Fibroblast of the conjunctiva (primary cell): ENCODE measurements at places on chromosomes 16 and 17.
A peak's percentile ranks its signal among the peaks of the same experiment; 100 is the strongest.

- peak; percentile 21 for DNase-seq
These were observed 194.7 kb upstream of the KIF2B start for GRCh38 chr17:53628011-53628410.

DNA sequence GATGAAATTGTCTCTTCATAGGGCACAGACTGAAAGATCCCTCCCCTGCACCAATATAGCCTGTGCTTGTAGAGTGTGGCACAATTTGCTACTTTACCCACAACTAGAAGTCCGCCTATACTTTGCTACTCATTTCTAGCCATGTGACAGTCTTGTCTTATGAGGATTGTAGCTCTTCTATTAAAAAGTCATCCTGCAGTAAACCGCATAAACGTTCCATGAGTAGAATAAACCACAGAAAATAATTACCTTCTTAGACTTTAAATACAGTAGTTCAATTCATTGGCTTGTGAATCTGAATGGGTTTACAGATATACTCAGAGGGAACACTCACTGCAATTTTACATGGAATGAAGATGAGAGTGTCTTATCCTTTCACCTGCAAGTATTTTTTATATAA, 4.4 kb downstream of the KRT27 start:
- no peak for DNase-seq

DNA sequence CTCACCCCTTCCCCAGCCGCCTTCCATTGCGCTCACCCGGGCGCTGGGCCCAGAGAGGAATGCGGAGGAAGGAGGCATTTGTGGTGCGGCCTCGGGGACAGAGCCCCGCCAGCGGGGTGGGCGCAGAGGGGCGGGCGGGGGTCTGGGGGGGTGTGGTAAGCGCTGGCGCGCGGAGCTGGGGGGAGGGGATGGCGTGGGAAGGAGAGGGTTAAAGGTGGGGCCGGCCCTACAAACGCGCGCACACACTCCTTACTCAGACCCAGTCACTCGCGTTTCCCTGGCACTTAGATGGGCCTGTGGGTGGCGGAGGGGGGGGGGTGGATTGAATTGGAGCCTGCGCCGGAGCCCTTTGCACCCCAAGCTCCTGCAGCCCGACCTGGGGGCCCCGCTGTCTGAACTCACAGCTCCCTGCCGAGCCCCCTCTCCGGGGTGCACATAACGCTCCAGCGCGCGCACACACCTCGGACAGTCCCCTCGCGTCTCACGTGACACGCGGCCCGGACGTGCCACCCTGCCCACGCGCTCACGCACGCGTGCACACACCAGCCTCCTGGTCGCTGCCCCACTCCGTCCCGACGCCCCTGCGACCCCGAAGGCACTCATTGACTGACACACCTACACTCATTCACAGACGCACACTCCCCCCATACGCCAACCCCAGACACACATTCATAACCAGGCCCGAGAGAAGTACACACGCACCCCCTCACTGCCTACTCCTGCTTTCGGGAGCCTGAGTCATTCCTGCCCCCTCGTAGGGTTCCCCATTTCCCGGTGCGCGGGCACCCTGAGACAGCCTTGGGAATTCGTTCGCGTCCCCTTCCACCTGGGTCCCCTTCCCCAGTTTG, 844 bp downstream of the TBKBP1 start:
- no peak for DNase-seq

DNA sequence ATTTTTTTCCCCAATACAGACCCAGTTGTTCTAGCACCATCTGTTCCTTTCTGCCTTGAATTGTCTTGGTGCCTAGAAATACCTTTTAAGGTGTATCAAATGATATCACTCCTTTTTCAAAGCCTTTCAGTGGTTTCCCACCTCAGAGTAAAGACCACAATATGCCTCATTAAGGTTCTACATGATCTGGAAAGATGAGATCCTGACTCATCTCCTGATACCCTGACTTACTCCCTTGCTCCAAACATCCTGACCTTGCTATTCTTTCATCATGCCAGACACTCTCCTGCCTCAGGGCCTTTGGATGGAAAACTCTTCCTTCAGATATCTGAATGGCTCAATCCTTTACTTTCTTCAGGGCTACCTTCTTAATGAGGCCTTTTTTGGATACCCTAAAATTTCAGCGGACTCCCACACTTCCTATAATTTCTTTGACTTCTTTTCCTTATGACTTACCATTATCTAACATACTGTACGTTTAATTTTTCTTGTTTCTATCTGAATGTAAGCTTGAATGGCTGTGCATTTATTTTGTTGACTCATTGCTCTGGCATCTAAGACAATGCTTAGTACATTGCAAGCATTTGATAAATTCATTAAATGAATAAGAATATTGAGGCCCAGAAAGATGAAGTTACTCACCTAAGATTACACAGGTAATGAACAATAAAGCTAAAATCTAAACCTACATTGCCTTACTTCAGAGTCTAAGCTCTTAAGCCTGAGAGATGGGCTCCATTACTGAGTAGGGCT, 19.2 kb downstream of the FLOT2 start:
- DNase-seq = no peak

GRCh38 chr17:40560592-40561293, 4.5 kb downstream of the CCR7 start:
- no peak for DNase-seq

DNA sequence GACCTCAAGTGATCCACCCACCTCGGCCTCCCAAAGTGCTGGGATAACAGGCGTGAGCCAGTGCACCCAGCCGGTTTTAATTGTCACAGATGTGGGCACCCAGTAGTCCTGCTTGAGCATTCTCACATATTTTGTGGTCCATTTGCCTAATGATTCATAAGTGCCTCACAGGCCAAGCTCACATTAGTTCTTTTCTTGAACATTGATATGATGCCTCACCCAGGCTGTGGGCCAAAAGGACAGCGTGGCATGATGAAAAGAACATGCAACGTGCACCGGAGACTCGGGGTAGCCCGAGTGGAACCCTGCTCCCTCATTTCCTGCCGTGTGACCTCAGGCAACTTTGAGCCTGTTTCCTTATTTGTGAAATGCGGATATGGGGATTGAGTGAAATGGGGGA, 181.9 kb downstream of the SNX29 start:
- DNase-seq = peak; percentile 84

GRCh38 chr17:69363488-69364210, 36.7 kb upstream of the ABCA5 start:
- no peak for DNase-seq

- DNase-seq = peak; percentile 62
These were observed 24.8 kb downstream of the MAP1LC3B start for GRCh38 chr16:87416826-87417527.

DNA sequence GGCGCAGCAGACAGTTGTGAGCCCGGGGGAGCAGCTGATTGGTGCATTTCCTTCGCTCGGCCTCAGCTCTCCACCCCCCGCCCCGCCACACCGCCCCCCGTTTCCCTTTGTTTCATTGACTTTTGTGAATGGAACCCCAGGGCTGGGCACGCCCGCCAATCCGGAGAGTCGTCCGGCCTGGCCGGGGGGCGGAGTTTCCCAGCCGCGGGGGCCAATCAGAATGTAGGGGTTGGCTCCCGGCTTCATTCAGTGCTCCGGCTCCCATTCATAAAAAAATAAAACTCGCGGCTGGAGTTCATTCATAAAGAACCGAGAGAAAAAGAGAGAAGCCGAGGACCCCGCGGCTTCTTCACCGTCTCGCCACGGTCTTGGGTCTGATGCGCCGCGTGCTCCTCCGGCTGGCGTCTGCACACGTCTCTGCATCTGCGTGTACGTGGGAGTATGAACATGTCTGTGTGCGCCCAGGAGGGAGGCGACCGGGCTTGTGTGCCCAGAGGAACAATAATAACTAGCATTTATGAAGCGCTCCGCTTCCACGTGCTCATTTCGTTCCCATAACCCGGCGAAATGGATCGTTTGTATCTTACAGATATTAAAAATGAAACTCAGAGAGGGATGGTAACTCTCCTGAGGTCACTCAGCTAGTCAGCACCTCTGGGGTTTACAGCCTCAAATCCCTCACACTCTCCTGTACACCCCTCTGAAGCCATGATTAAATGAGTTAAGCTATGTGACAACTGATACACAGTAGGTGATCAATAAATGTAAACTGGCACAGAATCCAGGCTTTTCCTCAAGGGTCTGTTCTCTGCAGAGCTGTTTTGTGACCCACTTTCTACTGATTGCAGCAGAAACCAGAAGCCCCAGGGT, at the start of gene ETV4:
Gene ETV4 (minus strand): TSS at position 22 of the 870 bp plus-strand sequence. CDS start 723 bp downstream, outside the sequence.
- peak; percentile 80 for DNase-seq
